ENCODE measurements at places on chromosomes 3 and 15. TPM values are rescaled to one million over a fixed set of nuclear protein-coding genes. Genes with fewer than 3 reads are reported as not detected.

ITIH3 gene
- total RNA-seq: not detected

NMB gene
- total RNA-seq: 3.6 TPM

CCDC80 gene
- total RNA-seq: 386 TPM

PLOD2 gene
- 66.2 TPM for total RNA-seq

EPHA6 gene
- not detected for total RNA-seq

RARRES1 gene
- 232 TPM for total RNA-seq

MESP2 gene
- 0.58 TPM for total RNA-seq

KAT2B gene
- 19.3 TPM for total RNA-seq

SLMAP gene
- 51.2 TPM for total RNA-seq

BFSP2 gene
- not detected for total RNA-seq

CCDC54 gene
- total RNA-seq: not detected

BTD gene
- total RNA-seq: 32.6 TPM

PLA1A gene
- not detected for total RNA-seq

GNB4 gene
- 64.7 TPM for total RNA-seq

TPRG1 gene
- 0.17 TPM for total RNA-seq

AP3B2 gene
- total RNA-seq: 0.15 TPM

PRR20G gene
- not detected for total RNA-seq

C3orf70 gene
- 0.87 TPM for total RNA-seq

MPI gene
- total RNA-seq: 55.3 TPM

SNX22 gene
- 0.50 TPM for total RNA-seq

TERB2 gene
- not detected for total RNA-seq

ZNF80 gene
- total RNA-seq: not detected

GOLGA6L7 gene
- not detected for total RNA-seq

POLR2H gene
- 98.0 TPM for total RNA-seq
